ENCODE measurements at places on chromosomes 7 and 10.
A peak's percentile ranks its signal among the peaks of the same experiment; 100 is the strongest.

DNA sequence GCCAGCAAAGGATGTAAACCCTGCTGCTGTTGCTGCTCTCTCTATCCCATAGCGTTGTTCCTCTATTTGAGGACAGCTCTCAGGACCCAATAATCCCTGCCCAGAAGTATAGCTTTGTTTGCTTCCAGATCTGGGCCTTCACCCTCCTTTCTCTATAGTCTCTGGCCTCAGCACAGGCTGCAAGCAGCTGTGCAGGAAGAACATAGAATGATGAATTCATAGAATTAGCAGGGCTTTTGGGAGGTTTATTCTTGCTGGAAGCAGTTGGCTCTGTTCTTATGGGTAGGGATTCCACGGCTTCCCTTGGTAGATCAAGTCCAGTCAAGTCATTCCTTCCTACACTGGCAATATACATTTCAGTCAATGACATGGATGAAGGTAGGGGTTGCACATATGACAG is 354.7 kb downstream of the HPSE2 start:
- no peak for DNase-seq

GRCh38 chr10:122550427-122550826 is 10.1 kb upstream of the DMBT1 start:
- DNase-seq = no peak

DNA sequence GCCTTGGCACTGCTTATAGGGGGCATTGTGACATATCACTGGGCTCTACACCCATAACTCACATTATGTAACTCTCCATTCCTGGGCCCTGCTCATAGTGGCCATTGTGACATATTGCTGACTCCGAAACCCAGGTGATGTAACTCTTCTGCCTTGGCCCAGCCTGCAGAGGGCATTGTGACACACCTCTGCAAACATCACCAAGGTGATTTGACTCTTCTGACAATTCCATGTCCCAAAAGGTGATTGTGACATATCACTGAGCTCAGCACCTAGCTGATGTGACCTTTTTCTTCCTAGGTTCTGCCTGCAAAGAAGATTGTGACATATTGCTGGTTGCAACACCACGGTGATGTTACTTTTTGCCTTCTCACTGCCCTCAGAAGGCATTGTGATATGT is 36.5 kb upstream of the ZNF680 start:
- no peak for DNase-seq

DNA sequence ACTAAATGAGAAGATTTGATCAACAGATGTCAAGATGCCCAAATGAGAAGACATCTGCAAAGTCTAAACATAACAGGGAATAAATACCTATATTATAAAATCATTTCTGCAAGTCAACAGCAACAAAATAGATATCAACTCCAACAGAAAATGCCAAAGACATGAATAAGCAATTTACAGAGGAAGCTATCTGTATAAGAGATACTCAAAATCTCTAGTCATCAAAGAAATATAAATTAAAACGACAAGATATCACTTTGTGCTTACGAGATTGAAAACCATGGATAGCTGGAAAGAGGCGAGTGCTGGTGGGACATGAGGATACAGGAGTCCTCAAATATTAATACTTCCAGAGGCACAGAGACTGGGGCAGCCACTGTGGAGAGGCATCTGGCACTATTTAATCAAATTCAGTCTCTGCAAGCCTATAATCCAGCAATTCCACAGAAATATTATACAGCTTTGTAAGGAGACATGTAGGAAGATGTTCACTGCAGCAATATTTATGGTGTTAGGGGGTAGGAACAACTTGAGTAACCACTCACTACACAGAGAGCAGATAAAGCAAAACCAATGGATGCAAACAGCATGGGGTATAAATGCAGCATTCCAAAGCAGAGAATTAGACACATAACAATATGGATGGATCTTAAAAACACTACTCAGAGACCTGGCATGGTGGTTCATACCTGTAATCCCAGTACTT is 4.8 kb downstream of the DNMBP start:
- DNase-seq = no peak

- DNase-seq = no peak
Measured at GRCh38 chr10:63415640-63416244, 50.0 kb downstream of the JMJD1C start.

GRCh38 chr10:13349463-13350274 is 1.6 kb upstream of the SEPHS1 start:
- DNase-seq = peak; percentile 52

GRCh38 chr7:36611703-36612102 is 112.6 kb downstream of the AOAH start:
- no peak for DNase-seq

DNA sequence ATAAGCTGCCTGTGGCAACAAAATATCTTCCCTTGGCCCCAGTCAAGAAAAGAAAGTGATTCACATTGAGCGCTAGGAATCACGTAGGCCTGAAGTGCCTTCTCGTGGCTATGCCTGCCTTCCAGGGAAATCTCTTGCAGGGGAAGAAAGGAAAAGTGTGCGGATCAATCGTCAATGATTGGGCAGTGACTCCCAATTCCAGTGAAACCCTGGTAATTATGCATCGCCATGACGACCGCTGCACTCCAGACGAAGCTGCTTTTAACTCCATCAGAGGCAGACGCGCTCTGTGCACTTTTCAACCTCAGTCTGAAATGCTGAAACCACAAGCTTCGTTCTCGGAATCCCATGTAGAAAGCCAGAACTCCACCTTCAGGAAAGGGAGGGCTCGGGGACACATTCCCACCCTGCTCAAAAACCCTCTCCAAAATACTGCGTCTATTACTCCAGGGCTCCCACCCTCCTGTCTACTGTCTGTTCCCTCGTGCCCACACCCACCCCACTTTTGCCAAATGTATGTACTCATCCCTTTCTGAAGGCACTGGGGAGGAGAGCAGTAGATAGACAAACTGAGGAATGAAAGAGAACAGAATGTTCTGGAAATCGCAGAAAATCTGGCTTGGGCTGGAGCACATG is 24.2 kb upstream of the PRKAG2 start:
- no peak for DNase-seq

- DNase-seq = no peak
Measured at GRCh38 chr10:102402512-102402896, 7.0 kb downstream of the NFKB2 start.

- no peak for DNase-seq
Measured at GRCh38 chr10:44039599-44039998, 345.3 kb downstream of the CXCL12 start.

DNA sequence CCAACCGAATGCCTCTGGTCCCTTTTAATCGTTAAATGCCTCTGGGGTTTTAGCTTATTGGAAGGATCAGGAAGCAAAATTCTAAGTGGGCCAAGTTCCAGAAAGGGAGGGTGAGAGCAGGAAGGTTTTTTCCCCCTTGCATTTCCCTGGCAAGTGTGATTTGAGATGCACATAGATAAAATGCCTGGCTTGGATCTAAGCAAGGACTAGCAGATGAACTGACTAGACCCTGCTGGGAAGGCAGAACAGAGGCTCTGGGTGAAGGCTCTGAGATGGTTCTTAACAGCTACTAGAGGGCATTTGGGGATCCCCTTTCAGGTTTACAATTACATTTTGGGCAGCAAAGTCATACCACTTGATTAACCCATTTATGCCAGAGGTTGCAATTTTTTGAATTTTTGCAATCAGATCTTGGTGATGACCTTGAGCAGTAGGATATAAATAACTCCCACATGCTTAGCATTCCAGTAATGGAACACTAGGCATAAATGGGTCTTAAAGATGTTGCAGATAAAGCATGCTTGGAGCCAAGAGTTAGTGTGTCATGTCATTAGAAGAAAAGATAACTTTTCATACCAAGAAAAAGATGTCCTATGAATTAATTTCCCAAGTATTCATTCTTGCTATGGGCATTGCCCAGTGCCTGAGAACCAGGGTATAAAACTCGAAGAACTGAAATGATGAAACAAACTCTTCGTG is 205.9 kb downstream of the SEC23IP start:
- no peak for DNase-seq

DNA sequence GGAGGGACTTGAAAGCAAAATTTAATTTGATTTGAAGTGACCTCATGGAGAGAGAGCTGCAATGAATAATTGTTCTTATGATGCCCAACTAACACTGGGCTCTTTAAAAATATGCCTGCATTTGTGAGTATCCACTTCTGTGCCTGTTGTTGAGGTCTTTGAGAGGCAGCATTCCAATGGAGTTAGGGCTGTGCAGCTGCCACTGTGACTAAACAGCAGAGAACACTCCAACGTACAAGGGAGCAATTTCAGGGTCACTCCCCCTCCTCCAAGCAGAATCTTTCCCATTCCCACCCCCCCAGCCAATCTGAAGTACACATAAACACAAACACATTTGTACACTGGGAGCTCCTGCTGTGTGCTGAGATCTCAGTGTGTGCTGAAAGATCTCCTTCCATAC is 28.0 kb upstream of the GSAP start:
- DNase-seq = no peak

- DNase-seq = peak; percentile 19
Measured at GRCh38 chr7:101173752-101174244, 6.3 kb downstream of the NAT16 start.

- DNase-seq = no peak
Measured at GRCh38 chr7:124752310-124752709, 13.3 kb downstream of the GPR37 start.

DNA sequence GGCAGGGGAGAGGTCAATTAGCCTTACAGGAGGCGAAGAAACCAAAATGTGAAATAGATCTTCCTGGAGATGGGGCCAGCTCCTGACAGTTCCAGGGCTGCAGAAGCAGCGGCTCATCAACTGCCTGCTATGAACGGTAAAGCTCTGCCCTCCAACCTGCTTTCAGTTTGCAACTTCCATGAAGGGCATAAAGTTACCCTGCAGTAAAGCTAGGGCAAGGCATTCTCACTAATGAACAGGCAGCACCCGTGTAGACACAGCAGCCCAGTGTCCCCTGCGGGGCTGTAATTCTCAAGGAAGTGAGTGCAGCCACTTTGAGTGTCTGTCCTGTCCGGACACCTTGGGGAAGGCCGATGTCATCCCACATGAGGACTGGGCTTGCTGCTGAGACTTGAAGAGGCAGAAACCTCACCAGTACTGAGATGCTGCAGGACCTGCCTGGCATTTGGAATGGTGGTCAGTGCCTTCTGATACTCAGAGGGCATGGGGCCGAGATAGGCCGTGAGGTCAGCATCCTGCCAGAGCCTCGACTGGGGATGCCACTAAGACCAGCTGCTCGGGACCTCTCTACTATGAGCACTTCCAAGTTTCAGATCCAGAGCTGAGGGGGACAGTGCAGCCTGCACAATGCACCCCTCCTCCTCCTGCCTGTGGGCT is 26.1 kb upstream of the C10orf53 start:
- no peak for DNase-seq

DNA sequence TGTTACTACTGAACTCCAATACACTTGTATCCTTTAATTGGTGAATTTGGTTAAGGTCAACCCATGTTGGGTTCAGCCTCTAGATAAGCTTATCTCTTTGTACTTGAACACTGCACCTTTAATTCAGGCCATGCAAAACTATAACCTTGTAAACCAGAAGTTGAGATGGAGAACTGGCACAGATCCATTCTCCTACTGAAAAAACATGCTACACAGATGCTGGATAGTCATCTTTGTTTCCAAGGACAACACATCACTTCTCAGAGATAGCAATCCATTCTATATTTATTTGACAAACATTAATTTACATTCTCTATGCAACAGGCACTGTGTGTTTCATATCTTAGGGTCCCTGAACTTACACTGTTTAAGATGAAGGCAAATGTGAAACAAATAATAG is 2.9 kb upstream of the CDK14 start:
- no peak for DNase-seq

GRCh38 chr10:92274071-92274470 is 16.8 kb downstream of the CPEB3 start:
- no peak for DNase-seq

GRCh38 chr7:121336579-121336978 is 7.8 kb downstream of the WNT16 start:
- DNase-seq = no peak

- no peak for DNase-seq
Measured at GRCh38 chr7:10908600-10908999, 65.1 kb upstream of the PHF14 start.

GRCh38 chr10:33265621-33266020 is 68.8 kb downstream of the NRP1 start:
- DNase-seq = no peak

GRCh38 chr7:133367561-133367960 is 114.7 kb downstream of the EXOC4 start:
- DNase-seq = no peak

DNA sequence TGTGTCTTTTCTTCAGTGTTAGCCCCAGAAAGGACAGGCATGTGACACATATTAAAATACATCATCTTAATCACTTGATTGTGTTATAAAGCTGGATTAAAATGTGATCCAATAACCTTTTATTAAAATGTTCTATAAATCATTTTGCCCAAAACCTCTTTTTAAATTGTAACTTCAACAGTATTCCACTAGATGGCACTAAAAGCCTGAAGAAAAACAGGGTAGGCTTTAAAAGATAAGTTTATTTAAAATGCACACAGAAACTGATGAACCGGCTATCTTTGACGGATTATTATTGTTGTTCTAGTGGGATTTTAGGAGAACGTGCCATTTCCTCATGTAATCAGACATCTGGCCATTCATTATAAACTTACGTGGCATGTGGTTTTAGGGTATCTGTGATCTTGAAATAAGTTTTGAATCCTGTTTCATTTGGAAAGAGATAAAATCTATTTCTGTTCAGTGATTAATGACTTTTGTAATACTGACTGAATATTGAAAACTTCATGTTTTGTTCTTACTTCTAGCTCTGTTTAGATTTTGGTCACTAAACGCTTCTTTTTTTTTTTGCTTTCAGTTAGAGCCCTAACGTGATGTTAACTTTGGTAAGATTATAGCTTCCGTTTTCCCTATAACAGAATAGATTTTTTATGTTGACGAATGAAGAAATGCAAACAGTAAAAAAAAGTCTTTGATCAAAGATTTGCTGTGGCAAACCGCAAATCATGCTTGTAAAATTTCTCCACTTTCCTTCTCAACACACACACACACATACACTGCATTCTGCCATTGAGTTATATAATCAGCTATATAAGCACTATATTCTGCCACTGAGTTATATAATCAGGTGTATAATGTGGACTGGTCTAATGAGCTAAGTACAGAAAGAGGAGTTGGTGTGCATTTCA is 13.6 kb downstream of the VPS50 start:
- peak; percentile 57 for DNase-seq

DNA sequence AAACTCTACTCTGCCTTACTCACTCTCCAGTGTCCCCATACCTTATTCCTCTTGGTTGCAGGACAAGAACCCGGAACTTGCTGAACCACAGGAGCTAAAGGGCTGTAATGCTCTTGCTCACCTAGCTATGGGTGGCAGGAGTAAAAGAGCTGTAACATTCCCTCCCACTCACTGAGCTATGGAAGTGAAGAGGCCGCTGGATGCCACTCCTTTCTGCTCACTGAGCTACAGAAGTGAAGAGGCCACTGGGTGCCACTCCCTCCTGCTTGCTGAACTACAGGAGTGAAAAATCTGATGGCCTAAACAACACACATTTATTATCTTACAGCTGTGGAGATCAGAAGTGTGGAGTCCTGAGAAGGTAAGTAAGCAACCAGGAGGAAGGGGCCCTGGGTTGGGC is 17.5 kb downstream of the MRPS24 start:
- no peak for DNase-seq
